ENCODE measurements at places on chromosomes 7 and 10.

GRCh38 chr7:120523985-120524384 is 251.0 kb downstream of the KCND2 start:
- no peak for DNase-seq

DNA sequence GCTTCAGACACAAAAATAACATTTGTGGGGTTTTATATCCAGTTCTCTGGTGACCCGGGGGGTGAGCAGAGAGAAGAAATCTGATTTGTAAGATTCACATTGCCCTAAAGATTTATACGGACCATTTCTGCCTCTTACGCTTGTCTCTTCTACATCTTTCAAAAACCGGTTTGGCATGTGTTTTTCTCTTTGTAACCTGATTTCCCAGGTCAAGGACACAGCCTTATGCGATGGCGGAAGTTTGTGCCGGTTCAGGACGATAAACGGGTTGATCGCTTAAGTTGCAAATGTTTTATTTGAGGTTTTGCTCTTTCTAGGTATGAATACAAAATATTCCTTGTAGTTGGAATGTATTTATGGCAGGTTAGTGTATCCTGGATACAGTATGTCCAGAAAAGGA is 61.6 kb upstream of the SH2B2 start:
- DNase-seq: no peak

- DNase-seq: no peak
Measured at GRCh38 chr7:92815412-92815811, 21.0 kb downstream of the CDK6 start.

DNA sequence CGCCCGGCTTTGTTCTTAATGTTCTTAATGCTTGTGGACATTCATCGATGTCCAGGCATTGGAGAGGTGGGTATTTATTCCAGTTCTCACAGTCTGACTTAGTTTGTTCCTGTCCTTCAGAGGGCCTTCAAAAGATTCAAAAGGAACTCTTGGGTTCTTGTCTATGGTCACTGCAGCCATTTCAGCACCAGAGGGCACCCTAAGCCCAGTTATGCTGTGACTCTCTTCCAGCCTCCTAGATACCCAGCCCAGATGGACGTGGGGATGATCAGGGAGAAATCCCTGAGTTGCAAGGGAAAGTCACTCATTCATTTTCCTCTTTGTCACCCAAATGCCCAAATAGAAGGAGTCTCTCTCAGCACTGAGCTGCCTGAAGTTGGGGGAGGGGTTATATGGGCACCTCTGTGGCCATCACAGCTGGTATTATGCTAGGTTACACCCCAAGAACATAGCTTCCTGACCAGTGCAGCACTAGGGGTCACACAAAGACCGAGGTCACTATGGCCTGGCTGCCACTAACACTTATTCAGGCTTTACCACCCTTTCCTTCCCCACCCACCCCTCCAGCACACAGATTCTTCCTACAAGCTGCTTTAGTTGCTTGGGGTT is 26.5 kb upstream of the CCDC126 start:
- peak; percentile 28 for DNase-seq

GRCh38 chr10:132467464-132468149 is 70.0 kb upstream of the INPP5A start:
- no peak for DNase-seq

- DNase-seq: no peak
Measured at GRCh38 chr7:88289564-88290025, 17.1 kb downstream of the STEAP4 start.

DNA sequence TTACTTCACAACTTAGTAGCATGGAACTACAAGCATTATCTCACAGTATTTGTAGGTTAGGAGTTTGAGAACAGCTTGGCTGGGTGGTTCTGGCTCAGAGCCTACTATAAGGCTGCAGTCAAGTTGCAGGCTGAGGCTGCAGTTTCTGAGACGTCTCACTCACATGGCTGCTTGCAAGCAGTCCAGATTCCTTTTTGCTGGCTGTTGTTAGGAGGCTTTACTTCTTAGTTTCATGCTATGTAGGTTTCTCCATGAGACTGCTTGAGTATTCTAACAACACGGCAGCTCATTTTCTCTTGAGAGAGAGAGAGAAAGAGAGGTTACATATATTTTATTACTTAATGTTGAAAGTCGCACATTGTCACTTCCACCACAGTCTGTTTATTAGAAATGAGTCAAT is 1073.9 kb downstream of the NXPH1 start:
- DNase-seq: no peak

DNA sequence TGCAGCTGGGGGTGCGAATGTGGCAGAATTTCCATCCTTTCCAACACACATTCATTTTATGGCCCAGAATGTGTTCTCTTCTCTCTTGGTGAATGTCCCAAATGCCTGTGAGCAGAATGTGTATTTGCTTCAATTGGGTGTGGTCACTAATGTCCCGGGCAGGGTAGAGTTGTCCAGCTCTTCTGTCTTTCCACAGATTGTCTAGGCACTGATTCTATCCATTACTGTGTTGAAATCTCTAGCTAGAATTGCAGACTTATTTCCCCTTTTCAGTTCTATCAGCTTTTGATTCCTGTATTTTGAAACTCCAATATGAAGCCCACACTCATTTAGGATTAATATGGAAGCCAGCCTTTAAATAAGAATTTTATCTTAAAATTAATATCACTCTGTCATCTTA is 14.0 kb upstream of the AKR1E2 start:
- no peak for DNase-seq

- DNase-seq: no peak
Measured at GRCh38 chr7:130332259-130333053, 12.2 kb upstream of the CPA5 start.

- DNase-seq: no peak
Measured at GRCh38 chr7:505171-505570, 14.5 kb downstream of the PDGFA start.

DNA sequence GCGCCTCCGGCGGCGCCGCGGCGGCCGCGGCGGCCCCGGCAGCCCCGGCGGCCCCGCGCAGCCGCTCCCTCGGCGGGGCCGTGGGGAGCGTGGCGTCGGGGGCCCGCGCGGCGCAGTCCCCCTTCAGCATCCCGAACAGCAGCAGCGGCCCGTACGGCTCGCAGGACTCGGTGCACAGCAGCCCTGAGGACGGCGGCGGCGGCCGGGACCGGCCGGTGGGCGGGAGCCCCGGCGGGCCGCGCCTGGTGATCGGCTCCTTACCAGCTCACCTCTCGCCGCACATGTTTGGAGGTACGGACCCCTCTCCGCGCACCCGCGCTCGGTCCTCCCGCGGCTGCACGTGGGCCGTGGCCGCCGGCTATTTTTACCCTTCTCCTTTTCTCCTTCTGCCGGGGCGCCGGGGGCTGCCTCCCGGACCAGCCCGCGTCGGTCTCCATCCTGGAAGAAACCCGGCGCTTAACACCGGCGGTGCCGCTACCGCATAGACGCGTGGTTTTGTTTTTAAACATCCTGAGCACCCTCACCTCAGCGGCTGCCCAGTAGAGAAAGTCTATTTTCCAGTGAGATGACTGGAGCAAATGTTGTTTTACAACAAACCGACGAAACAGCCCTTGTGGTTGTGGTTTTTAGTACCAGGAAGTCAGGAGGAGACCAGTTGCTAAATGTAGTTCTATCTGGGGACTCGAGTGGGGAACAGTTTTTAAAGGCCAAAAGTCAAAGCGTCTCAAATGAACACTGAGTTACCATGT is 1.3 kb downstream of the ZNRF2 start:
- DNase-seq: peak; percentile 26

DNA sequence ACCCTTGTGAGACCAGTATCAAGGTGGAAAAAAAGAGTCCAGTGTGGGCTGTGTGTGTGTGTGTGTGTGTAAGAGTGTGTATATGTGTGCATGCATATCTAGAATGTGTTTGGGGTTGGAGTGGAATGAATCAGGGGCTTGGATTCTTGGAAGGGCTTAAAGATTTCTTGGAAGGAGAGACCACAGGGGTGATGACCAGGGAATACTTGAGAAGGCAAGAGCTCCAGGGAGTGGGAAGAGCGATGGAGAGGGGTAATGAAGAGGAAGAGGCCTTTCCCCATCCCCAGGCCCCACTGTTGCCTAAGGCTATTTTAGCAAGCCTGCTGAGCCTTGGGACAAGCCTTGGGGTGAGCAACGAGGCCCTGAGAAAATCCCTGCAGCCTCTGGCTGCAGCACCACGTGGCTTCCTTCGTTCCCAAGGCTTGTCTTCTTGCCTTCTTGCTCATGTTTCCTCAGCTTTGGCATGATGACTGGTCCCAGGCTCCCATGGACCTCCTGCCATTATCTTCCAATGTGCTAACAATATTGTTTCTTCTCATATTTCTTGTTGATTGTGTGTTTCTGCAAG is 663.4 kb downstream of the INHBA start:
- no peak for DNase-seq

- peak; percentile 29 for DNase-seq
Measured at GRCh38 chr10:85641479-85642009, 725.1 kb downstream of the GRID1 start.

DNA sequence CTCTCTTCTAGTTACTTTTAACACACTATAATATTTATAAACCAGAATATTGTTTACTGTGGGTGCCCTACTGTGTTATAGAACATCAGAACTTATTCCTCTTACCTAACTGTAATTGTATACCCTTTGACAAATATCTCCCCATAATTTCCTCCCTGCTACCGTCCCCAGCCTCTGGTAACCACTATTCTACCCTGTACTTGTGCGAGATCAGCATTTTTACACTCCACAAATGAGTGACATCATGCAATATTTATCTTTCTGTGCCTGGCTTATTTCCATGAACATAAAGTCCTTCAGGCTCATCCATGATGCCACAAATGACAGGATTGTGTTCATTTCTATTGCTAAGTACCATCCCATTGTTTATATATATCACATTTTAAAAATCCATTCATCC is 139.8 kb upstream of the RSU1 start:
- DNase-seq: no peak

GRCh38 chr10:94235461-94235860 is 127.3 kb downstream of the NOC3L start:
- no peak for DNase-seq

DNA sequence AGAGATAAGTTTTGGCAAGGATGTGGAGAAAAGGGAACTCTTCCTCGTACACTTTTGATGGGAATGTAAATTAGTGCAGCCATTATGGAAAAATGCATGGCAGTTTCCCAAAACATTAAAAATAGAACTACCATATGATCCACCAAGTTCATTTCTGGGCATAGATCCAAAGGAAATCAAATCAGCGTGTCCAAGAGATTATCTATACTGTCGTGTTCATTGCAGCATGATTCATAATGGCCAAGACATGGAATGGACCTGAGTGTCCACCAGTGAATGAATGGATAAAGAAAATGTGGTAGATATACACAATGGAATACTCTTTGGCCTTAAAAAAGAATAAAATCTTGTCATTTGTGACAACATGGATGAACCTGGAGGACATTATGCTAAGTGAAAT is 70.3 kb upstream of the RSU1 start:
- no peak for DNase-seq

- DNase-seq: no peak
Measured at GRCh38 chr10:63829573-63830149, 308.5 kb downstream of the REEP3 start.

DNA sequence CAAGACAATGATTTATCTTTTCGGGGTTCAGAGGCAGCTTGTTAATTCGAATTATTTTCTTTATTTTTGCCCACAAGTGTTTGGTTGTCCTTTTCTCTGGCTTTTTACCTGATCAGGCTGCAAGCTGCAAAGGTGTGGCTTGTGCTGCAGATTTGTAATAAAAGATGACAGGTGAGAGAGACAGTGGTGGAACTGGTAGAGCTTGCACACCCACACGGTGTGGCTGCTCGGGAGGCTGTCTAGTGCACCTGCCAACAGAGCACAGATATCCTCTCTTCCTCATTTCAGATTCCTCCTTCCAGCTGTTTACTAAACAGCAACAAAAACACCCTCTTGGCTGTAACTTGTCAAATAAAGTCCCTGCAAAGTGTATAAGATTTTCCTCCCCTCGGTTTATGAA is 9.2 kb downstream of the GJD4 start:
- no peak for DNase-seq

DNA sequence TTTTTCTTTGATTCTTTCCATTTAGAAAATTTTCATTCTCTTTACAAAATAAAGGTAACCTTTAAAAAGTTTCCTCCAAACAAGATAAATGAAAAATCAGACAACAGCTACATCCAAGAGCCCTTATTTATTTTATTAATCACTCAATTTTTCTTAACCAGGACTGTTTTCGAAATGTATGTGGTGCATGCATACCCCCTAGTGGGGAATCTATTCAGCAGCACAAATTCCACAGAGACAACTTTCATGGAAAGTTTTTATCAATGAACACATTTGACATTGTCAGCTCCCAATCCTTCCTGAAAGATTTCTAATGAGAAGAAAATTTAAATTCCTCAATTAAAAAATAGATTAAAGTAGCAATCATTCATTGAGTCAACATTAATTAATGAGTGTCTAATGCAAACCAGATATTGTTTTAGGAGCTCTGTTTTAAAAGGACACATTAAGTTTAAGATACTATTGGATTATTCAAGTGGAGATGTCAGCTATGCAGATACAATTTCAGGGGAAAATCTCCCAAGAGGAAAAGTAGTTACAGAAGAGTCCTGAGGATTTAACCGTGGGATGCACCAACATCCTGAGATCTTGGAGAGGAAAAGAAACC is 5.2 kb upstream of the HTR7 start:
- DNase-seq: no peak

DNA sequence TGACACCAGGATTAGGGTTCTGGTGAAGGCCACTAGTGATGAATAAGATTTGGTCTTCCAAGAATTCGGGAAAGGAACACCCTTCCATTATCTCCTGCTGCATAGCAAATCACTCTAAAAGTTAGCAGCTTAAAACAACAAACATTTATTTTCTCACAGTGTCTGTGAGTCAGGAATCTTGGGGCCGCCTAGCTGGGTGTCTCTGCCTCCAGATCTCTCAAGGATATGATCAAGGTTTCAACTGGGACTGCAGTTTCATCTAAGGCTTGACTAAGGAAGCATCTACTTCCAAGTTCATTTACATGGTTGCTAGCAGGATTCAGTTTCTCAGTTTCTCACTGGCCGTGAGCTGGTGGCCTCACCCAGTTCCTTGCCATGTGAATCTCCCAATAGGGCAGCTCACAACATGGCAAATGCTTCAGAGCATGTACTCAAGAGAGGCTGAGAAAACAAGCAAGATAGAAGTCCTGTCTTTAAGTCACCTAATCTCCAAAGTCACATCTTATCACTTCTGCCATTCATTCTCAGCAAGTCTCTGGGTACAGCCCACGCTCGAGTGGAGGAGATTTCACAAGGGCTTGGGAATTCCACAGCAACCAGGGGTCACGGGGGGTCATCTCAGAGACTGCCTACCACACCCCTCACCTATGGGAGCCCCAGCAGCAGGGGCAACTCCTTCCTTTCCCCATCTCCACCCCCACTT is 26.8 kb downstream of the TLX1 start:
- DNase-seq: no peak

GRCh38 chr10:99433378-99434020 is 3.1 kb upstream of the GOT1 start:
- no peak for DNase-seq

- no peak for DNase-seq
Measured at GRCh38 chr7:151039850-151040548, 8.3 kb upstream of the ASIC3 start.

DNA sequence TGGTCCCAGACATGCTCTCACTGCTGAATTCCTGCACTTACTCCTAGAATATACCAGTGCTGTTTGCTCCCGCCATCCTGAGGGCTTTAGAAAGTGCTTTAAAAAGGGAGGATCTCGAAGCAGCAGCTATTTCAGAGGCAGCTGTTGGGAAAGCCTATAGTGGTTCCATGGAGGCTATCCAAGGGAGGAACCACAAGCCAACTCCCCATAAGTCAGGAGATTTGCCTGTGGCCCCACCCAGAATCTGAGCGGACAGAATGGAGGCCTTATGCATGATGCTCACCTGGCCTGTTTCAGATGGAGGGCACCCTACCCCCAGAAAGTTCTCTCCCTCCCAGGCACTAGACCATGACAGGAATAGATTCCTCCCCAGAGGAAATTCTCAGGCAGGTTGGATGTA is 2.3 kb upstream of the KCNIP2 start:
- no peak for DNase-seq
